ENCODE measurements at places on chromosomes 11 and 22.

- DNase-seq = no peak
These were observed 50.6 kb downstream of the FAM181B start for GRCh38 chr11:82683029-82683428.

GRCh38 chr11:132535830-132536229 is 996.5 kb downstream of the OPCML start:
- no peak for DNase-seq

- DNase-seq = no peak
These were observed 428.7 kb upstream of the LUZP2 start for GRCh38 chr11:24068197-24068596.

DNA sequence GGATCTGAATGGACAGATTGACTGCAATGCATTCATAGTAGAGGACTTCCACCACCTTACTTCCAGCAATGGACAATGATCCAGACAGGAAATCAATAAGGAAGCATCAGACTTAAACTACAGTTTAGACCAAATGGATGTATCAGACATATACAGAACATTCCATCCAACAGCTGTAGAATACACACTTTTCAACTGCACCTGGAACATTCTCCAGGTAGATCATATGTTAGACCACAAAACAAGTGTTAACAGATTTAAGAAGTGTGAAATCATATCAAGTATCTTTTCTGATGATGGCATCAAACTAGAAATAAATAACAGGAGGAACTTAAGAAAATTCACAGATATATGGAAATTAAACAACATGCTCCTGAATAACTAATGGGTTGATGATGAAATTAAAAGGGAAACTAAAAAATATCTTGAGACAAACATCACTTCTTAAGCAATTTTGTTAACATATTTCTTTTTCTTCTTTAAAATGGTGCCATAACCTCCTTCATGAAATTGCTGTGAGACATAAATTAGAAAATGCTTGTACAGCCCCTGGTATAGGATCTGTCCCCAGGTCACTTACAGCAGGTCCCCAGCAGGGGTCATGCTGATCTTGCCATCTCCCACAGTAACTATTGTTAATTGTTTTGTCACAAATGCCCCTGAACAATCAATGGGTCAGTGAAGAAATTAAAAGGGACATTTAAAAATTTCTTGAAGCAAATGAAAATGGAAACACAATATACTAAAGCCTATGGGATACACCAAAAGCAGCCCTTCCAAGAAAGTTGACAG is 100.0 kb upstream of the OR4B1 start:
- DNase-seq = no peak

- DNase-seq = no peak
These were observed 21.7 kb downstream of the SPATA19 start for GRCh38 chr11:133823614-133824013.

- no peak for DNase-seq
These were observed 417.8 kb upstream of the CCDC179 start for GRCh38 chr11:23278121-23278520.

DNA sequence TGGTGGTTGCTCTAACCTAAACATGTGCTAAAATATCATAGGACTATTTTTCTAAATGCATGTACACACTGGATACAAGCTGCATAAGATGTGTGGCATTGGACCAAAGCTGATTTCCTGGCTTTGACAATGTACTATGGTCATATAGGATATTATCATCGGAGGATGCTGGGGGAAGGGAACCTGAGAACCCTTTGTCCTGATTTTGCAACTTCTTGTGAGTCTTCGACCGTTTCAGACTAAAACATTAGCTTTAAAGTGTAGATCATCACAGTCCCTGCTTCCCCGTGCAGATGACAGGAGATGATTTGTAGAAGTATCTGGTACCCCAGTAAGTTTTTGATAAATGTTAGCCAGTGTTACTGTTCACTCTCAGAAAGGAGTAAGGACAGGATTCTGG is 554.7 kb downstream of the MIAT start:
- no peak for DNase-seq

DNA sequence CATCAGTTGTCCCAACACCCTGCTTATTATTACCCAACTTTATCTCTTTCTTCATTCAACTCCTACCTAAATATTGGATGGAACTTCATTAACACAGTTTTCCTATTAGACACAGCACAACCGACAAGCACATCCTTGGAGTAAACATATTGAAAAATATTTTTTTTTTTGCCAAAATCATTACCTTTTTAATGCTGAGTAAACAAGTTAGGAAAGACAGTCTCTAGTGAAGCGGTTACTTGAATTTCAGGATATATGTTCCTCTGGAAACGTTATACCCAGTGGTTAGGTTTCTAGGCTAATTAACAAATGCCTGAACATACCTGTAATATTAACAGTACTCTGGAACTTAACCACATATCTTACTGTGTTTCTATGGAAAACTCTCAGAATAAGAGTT is 11.4 kb downstream of the SESN3 start:
- no peak for DNase-seq

- no peak for DNase-seq
These were observed 983 bp downstream of the NARS2 start for GRCh38 chr11:78573681-78574080.

GRCh38 chr22:32809786-32810554 is 8.5 kb downstream of the TIMP3 start:
- DNase-seq = no peak

DNA sequence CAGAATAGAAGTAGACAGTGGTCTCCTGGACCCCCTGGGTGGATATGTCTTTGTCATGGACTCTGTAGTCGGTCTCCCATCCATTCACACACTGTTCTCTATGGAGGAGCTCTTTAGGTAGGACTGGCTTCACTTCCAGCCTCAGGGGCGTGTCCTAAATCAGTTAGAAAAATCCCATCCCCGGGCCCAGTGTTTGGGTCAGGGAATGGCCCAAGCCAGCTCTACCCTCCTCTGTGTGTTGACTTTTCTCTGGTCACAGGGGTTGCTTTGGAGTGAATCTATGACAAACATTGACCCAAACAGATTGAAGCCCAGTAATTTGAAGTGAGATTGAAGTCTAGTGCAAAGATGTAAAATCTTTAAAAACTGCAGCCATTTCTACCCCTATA is 34.0 kb downstream of the WEE1 start:
- no peak for DNase-seq

- DNase-seq = no peak
These were observed 11.5 kb downstream of the RELT start for GRCh38 chr11:73387594-73388264.

GRCh38 chr11:73249853-73250783 is 22.0 kb upstream of the P2RY6 start:
- DNase-seq = no peak

- DNase-seq = no peak
These were observed 13.6 kb downstream of the EFCAB6 start for GRCh38 chr22:43798492-43798891.

DNA sequence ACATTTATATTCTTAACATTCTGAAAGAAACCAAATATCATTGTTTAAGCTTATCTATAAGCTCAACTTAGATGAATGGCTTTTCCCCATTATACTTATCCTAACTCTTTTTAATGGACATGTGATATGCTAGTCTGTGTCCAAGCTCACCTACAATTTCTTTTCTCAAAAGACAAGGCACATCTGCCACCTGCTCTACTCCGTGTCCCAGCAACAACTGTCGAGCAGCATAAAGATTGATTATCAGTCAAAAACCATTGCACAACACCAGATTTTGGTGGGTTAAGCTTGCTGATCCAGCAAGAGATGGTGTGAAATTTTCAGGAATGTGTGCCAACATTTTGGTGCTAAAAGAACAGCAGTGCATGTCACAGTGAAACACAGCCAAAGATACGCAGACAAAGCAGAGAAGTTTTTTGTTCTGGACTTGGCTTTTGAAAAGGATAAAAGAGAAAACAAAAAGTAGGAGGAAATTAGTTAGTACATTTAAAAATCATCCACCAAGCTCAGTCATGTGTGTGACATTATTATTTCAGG is 65.8 kb downstream of the DCDC1 start:
- DNase-seq = no peak

DNA sequence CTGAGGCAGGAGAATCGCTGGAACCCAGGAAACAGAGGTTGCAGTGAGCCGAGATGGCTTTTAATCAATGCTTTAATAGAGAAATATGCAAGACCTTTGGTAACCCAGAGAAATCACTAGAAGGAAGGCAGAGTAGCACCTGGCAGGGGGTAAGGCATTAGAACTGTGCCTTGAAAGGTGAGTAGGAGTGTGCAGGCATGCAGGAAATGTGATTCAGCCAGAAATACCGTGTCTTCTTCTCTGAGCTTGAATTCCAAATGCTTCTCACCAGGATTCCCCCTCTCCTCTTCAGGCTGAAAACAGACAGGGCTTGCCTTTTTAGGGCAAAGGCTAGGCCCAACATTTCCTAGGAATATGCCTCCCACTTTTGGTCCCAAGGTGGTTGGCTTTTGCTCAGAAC is 51.0 kb downstream of the OR4D9 start:
- DNase-seq = no peak

DNA sequence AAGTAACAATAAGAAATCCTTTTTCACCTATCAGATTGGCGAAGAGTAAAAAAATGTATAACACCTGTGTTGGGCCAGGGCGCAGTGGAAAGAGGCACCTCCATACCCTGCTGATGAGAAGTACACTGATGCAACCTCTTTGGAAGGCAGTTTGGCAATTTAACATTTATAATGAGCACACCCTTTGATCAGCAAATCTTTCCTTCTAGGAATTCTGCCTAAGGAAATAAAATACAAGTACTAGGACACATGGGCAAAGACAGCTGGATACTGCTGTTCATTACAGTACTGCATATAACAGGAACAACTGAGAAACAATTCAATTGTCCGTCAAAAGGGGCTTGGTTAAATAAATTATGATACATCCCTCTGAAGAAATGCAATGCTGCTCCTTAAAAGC is 110.1 kb downstream of the RPL27A start:
- DNase-seq = no peak

DNA sequence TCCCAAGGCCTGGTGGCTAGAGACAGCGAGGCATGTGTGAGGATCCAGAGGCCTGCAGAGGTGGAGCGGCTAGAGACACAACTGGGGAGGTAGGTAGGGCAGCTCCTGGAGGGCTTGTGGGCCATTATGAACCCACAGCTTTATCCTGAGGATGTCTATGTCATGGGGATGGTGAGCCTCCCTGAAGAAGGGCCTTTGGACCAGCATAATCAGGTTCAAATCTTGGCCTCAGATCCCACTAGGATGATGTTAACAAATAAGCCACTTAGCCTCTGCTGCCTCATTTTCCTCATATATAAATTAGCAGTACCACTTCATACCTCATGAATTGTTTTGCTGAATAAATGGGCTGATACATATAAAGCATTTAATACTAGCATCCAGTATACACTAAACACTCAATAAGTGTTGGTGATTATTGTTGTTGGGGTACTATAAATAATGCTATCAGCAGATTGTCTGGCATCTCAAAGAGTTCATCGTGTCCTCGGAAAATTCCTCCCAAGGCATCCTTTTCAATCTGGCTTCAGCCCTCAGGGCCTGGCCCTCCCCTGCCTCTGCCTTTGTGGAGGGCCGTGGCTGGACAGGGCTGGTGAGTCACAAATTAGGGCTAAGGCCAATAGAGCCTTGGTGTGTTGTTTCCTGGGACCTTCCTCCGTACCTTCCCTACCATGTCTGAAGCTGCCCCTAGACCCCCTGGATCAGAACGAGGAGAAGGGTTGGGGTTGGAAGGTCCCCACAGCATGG is 30.9 kb upstream of the LRRC32 start:
- no peak for DNase-seq

DNA sequence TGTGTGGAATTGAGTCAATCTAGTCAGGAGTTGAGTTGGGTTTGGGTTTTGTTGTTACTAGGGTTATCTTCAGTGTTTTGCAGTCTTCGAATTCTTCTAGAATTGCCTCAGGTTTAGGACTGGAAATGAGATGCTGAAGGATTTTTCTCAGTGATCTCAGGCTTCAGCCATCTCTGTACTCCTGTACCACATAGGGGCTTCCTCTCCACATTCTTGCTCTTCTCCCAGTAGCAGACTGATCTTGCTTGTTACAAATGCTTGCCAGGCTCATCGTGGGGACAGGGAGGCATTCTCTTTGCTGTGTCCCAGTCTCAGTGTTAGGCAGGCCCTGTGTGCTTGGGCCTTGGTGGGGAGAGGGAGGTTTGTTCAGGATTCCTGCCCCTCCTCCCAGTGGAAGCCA is 96.1 kb downstream of the LRRC32 start:
- no peak for DNase-seq

GRCh38 chr11:44748606-44749005 is 21.8 kb downstream of the TSPAN18 start:
- no peak for DNase-seq

GRCh38 chr11:126426820-126427749 is 71.6 kb downstream of the ST3GAL4 start:
- DNase-seq = no peak

- DNase-seq = no peak
These were observed 551 bp downstream of the AGBL2 start for GRCh38 chr11:47714554-47715081.

- no peak for DNase-seq
These were observed 6.7 kb downstream of the CARD18 start for GRCh38 chr11:105132716-105133511.

GRCh38 chr22:40479887-40480538 is 109.6 kb downstream of the SGSM3 start:
- no peak for DNase-seq

GRCh38 chr11:120625565-120625964 is 114.0 kb downstream of the GRIK4 start:
- no peak for DNase-seq

GRCh38 chr22:43337385-43337784 is 5.8 kb downstream of the SCUBE1 start:
- no peak for DNase-seq

DNA sequence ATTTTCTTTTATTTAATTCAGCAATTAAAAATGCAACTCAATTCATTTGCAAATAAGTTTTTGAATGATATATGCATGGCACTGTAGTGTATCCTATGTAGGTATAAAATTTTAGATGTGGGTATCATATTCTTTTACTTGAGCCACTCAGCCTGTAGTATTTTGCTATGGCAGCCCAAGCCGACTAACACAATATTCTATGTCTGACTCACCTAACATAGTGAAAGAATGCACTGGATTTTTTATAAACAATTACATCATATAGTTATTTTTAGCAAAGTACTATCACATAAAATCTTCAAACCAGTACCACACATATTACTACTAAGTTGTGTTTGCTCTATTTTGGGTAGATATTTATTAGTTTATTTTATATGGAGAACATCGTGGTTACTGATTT is 21.9 kb upstream of the GRIA4 start:
- no peak for DNase-seq

- no peak for DNase-seq
These were observed 431 bp downstream of the KMT2A start for GRCh38 chr11:118436639-118437207.

- no peak for DNase-seq
These were observed 1124.3 kb downstream of the BRD1 start for GRCh38 chr22:48703265-48703941.

DNA sequence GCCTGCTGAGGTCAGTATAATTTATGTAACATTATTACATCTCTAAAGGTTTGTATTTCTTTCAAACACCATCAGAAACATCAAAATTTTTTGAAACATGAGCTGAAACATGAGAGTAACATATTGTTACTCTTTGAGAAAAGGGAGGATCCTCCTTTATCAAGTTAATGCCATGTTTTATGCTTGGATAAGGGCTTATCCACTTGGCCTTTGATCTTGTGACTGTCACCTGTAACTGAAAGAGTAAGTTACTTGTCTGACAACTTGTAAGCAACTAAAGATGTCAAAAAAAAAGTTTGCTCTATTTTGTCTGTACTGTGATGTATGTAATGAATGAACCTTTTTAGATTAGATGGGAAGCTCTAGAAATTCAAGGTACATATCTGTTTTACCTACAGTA is 59.6 kb downstream of the FAR1 start:
- no peak for DNase-seq

All from NCI-H526 treated with DMSO at 0.1 percent for 48 hours (cell line).